ENCODE measurements at places on chromosomes 4 and X. TPM values are rescaled to one million over a fixed set of nuclear protein-coding genes. Genes with fewer than 3 reads are reported as not detected.
A peak's percentile ranks its signal among the peaks of the same experiment; 100 is the strongest.

- no peak for DNase-seq
These were observed 657.3 kb downstream of the PCDH19 start for GRCh38 chrX:99752776-99753175.

- no peak for DNase-seq
These were observed 41.7 kb downstream of the MAGEC1 start for GRCh38 chrX:141945426-141945825.

DNA sequence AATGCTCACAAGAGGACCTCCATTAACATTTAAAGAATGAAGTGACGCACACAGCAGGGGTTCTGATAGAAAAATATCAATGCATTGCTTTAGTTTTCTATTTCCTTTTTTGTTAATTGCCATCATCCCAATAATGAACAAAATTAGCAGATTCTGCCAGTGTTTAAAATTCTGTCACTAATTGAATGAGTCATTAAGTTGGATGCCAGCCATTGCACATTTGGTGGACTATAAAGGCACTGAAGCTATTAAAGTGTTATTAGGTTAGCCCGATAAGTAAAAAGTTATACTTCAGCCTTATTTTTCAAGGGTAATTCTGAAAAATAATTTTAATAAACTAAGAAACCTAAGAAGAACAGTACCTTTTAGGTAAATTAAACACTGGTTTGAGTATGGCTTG is 53.1 kb downstream of the MAP3K15 start:
- DNase-seq = no peak

DNA sequence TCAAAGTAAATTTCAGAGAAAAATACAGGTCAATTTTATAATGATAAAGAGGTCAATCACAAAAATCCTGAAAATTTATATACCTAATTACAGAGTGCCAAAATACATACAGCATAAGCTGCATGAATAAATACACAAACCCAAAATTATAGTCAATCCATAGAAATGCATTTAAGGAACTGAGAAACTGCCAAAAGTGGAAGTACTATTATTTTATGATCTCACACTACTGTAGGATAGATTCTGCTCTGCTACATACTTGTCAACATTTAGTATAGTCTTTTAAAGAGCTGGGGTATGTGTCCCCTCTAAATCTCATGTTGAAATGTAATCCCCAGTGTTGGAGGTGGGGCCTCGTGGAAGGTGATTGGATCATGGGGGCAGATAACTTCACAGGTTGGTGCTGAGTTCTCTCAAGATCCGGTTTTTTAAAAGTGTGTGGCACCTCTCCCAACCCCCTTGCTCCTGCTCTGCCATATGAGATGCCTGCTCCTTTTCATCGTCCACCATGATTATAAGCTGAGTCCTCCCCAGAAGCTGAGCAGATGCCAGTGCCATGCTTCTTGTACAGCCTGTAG is 31.8 kb downstream of the CHIC2 start:
- DNase-seq = no peak

GRCh38 chr4:3497523-3498389 is 34.5 kb downstream of the LRPAP1 start:
- DNase-seq = no peak

DCAF8L2 gene
- not detected for total RNA-seq

DNA sequence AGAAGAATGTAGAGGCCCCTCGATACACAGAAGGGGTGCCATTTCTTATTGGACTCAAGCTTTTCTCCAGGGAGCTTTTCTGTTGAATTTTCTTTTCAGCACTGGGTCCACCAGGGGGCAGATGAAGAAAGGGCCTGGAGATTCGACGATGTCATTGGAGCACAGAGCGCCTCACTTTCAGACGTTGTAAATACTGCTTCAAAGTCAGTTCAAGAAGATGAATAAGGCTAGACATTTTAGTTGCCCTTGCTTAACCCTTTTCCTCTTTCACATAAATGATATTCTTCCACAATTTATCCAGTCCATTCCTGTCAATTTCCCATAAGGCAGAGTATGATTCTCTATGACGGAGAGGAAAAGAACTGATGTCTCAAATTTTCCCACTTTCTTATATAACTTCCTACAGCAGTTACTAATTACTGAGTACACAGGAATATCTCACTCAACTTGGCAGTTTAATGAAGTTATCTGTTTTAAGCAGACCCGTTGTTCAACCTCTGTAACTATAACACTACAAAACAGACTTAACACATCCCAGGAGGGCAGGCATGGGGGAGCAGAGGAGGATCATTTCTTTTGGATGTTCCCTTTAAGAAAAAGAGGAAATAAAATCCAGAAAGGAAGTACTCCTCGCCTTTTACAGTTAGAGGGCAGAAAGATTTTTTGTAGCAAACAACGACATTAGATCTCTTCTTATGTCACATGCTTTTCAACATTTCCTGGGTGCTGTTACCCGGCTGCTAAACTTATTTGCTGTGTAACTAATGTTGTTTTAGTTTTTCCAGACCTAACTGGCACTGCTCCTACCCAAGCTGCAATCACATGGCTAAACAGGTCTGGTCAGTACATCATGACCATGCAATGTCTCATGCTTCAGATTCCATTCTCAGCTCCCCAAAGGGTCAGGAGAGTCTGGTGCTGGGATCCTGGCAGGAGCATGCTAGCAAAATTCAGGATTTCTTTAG is 12.2 kb upstream of the CENPU start:
- DNase-seq = peak; percentile 78

MAGEA4 gene
- not detected for total RNA-seq

DNA sequence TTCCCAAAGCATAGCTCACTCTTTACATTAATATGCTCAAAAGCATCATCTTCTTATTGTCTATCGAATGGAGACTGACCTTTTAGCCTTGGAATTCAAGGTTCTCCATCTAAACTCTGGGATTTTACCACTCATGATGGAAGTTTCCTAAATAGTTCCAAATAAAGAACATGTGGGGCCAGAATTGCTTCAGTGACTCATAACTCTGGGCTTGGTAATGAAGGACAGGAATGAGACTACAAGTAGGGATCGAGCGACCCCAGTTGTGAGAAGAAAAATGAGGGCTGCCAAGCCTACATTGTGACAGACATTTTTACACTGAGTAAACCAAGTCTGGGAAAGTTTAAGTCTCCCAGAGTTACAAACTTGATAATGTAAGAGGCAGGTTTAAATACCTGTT is 269.9 kb downstream of the CBLL2 start:
- DNase-seq = no peak

GRCh38 chr4:1418494-1419285 is 12.4 kb upstream of the NKX1-1 start:
- DNase-seq = no peak

GAGE12F gene
- total RNA-seq = not detected

- no peak for DNase-seq
These were observed 411.7 kb downstream of the ARHGAP24 start for GRCh38 chr4:85886665-85887064.

GRCh38 chr4:85760511-85760910 is 285.6 kb downstream of the ARHGAP24 start:
- no peak for DNase-seq

GRCh38 chr4:15021946-15022345 is 19.7 kb downstream of the CPEB2 start:
- DNase-seq = no peak

DNA sequence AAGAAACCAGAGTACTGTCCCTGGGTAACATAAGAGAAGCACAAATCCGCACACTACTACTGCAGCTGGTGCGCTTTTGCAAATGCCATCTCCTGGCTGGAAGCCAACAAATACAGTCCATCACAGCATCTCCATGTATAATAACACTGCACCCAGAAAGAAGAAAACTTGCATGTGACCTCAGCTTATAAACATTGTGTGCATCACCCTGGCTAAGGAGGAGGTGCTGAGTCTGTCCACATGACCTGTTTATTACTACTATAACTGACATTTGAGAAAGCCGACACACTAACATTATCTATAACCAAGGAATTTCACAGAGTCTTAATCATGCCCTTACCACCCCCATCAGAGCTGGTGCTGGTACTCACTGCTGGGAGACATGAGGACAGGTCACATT is 516.8 kb downstream of the CFAP47 start:
- DNase-seq = no peak

DNA sequence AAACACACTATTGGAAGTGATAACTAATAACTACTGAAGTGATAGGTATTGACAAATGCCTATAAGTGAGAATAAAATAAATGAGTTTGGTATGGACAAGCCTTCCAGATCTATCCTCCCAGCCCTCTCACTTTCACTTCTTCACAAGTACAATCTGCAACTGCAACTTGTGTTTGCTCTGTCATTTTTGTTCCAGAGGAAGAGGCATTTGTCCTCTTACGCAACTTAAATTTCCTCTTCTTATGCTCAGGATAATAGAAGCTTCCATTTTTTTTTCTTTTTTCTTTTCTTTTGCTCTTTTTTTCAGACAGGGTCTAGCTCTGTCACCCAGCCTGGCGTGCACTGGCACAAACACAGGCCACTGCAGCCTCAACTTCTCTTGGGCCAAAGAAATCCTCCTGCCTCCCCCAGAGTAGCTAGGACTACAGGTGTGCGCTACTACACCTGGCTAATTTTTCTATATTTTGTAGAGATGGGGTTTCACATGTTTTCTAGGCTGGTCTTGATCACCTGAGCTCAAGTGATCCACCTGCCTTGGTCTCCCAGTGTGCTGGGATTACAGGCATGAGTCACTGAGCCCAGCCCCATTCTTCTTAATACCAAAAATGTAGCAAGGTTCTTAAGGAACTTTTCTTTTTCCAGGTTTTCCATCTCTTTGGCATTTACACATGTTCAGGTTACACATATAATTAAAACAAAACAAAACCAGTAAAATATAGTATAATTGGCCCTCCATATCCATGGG is 73.1 kb downstream of the PDGFC start:
- no peak for DNase-seq

DNA sequence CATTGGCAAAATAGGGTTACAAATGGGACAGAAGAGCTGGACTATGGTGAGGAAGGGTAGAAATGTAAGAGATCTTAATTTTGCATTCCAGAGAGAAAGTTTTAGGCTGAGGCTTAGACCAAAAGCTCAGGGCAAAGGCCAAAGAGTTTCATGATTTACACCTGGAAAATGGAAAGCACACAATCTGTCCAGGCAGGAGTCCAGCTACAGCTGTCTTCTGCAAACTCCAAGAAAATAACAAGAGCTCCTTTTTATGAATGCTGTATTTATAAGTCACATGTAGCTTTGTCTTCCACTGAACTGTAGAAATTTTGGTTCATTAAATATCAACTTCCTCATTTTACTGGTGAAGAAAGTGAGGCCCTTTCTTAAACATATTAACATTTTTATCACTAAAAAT is 288.0 kb upstream of the ATOH1 start:
- DNase-seq = no peak

GRCh38 chr4:25103418-25103817 is 56.8 kb downstream of the SEPSECS start:
- DNase-seq = no peak

- no peak for DNase-seq
These were observed 30.5 kb upstream of the DKK2 start for GRCh38 chr4:107066621-107067020.

DNA sequence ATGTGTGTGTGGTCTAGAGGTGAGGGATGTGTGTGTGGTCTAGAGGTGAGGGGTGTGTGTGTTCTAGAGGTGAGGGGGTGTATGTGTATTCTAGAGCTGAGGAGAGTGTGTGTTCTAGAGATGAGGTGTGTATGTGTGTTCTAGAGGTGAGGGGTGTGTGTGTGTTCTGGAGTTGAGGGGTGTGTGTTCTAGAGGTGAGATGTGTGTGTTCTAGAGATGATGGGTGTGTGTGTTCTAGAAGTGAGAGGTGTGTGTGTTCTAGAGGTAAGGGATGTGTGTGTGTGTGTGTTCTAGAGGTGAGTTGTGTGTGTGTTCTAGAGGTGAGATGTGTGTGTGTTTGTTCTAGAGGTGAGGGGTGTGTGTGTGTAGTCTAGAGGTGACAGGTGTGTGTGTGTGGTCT is 1.3 kb downstream of the BST1 start:
- DNase-seq = no peak

DNA sequence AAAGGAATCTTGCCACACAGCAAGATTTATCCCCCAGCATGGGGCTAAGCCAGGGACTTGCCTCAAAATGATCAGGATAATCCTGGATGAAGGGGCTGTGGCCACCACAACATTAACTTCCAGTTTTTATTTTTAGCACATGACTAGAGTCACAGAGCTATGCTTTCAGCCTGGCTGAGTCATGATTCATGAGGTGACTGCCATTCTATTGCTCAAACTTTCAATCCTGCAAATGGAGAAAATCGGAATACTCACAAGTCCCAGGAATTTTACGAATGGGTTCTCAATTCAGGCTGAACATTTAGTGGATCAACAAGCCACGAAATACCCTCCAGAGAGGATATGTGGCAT is 70.7 kb upstream of the HPGD start:
- DNase-seq = no peak

GAGE12H gene
- not detected for total RNA-seq

- no peak for DNase-seq
These were observed 373.1 kb downstream of the PPARGC1A start for GRCh38 chr4:23516716-23517115.

DNA sequence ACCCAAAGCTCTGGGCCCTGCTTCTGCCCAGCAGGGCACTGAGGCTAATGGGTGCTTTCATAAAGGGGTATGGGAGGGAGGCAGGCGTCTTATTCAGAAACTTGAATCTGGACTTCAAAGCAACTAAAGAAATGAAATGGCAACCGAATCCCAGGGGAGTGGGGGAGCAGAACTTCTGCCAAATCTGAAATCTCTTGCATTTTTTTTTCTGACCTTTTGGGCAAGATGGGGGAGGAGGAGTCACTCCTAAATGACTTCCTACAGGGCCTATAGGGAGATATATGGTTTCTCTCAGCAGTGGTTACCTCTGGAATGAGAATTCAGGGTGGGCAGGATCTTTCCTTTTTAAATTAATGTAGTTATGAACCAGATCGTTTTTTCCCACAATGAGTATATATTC is 30.6 kb upstream of the KIAA1210 start:
- no peak for DNase-seq

DNA sequence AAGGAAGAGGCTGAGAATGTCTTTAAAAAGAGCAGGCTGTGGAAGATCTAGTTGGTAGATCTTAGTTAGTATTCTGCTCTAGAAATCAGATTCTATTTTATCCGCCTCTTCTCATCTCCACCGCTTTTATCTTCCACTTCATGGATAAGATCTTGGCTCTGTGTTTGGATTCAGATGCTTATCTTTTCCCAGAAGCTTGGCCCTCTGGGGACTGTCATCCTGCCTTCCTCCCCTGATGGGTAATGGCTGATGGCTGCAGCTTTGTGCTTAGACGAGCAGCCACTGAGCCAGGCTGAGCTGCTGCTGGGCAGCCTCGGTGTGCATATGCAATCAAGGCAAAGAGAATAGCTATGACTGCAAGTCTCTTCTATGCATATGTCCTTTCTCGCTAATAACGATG is 23.5 kb downstream of the TRIML1 start:
- no peak for DNase-seq

GRCh38 chrX:16185725-16186136 is 18.4 kb downstream of the MAGEB17 start:
- DNase-seq = no peak

- DNase-seq = no peak
These were observed 169.2 kb downstream of the PARM1 start for GRCh38 chr4:75101906-75102786.
